ENCODE measurements at places on chromosomes 2 and 18.

DNA sequence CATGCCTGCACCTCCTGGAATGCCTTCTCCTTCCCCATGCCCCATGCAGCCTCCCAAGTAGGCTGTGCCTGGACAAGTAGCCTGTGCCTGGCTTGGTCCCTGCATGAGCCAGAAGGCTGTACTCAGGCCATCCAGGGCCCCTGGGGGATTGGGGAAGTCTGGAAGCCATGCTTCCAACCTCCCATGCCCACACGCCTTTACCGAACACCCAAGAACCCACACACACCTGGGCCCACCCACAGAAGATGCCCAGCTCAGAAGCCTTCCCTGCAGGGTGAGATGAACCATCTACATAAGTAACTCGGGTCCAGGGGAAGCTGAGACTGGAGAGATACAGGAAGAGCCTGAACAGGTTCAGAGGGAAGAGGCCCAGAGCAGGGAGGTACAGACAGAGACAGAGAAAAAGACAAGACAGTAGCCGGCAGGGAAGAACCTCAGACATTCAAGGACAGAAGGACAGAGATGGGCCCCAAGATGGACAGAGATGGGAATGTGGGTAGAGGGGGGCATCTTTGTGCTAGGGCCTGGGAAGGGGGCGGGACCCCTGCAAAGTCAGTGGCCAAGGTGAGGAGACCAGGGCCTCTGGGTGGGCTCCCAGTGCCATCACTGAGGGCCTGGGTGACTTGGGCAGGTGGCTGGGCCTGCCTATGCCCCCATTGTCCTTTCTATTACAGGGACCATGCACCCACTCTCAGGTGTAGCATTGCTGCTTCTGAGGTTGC is 4.3 kb downstream of the BIN1 start:
- DNase-seq: no peak

- DNase-seq: no peak
Measured at GRCh38 chr2:2648094-2648493, 317.0 kb upstream of the MYT1L start.

- DNase-seq: no peak
Measured at GRCh38 chr18:42436222-42436765, 481.3 kb downstream of the PIK3C3 start.

GRCh38 chr2:97998431-97999005 is 2.8 kb upstream of the TMEM131 start:
- DNase-seq: no peak

GRCh38 chr2:136985044-136985443 is 219.7 kb downstream of the THSD7B start:
- DNase-seq: no peak

GRCh38 chr2:105697781-105698449 is 46.8 kb upstream of the NCK2 start:
- no peak for DNase-seq

- DNase-seq: no peak
Measured at GRCh38 chr2:217047631-217048030, 187.8 kb upstream of the TNP1 start.

DNA sequence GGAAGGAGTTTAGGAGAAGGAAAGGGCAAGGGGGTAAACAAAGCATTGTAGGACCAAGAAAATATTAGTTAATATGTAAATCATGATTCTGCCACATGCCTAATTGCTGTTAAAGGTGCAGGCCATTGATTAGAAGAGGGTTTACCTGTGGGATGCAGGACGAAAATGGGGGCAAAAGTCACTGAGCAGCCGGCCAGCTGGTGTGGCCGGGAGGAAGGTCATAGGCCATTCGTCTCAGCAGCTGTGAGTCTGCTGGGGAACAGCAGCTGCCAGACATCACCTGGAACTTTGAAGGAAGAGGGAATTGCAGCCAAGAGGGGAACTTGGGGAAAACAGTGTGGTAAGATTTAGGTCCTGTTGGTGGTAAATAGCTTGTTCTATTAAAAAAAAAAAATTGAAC is 184.4 kb downstream of the DYSF start:
- DNase-seq: no peak

DNA sequence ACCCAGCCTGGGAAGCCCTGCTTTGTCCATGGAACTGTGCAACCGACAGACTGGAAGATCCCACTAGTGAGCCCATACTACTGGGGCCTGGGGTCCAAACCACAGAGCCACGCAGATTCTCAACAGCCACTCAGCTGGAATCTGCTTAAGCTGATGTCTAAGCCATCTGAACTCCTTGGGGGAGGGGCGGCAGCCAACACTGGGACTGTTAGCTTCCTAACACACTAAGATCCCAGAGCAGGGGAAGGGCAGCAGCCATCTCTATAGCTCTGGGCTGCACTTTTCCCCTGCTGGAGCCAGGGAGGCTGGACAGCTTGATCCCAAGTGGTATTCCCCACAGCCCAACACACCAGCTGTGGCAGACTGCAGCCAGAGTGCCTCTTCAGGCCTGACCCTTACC is 118.3 kb downstream of the RPRM start:
- no peak for DNase-seq

DNA sequence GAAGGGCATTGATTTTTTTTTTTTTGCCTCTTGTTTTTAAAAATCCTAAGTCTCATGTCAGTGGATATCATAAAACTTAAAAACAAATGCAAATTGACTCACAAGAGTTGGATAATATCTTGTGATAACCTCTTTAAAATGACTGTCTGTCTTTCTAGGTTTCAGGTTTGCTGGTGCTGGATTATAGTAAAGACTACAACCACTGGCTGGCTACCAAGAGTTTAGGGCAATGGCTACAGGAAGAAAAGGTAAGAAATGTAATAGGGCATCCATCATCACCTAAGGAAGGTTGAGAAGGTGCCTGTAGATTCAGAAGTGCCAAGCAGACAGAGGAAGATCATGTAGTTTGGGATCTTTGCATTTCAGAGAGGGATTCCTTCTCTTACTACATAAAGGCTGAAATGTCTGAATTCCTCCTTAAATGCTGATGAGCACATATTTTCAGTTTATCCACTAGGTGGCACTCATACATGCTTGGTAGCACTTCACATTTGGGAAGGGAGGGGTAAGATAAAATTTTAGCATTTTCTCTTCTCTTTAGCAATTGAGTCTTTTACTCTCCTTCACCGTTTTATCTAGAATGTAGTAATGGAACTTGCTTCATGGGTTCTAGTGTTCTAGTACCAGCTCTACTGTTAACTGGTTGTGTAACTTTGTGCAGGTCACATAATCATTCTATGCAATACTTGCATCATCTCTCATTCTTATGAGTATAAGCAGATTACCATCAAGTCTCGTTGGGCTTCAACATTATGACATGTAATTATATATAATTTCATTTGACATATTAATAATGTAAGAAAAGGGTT is 21.1 kb downstream of the CPS1 start:
- DNase-seq: peak; percentile 77

GRCh38 chr2:24164416-24164973 is 10.4 kb upstream of the FAM228A start:
- DNase-seq: peak; percentile 2

- no peak for DNase-seq
Measured at GRCh38 chr2:143819190-143819735, 690.0 kb downstream of the ARHGAP15 start.

DNA sequence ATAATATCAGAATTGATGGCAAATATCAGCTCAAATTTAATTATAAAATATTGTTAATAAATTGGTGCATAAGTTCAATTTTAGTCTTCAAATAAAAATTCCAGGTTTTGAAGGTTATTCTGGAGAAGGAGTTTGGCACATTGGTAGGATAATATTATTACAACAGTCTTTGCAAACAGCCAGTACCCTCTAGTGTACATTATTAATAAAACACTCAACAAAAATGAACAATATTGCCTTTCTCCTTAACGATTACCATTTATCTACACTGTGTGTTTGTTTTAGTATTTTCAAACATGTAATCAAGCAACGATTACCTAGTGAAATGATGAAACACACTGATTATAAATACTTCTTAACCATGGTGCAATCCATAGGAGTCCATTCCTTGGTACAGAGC is 334.0 kb upstream of the FSIP2 start:
- DNase-seq: no peak

DNA sequence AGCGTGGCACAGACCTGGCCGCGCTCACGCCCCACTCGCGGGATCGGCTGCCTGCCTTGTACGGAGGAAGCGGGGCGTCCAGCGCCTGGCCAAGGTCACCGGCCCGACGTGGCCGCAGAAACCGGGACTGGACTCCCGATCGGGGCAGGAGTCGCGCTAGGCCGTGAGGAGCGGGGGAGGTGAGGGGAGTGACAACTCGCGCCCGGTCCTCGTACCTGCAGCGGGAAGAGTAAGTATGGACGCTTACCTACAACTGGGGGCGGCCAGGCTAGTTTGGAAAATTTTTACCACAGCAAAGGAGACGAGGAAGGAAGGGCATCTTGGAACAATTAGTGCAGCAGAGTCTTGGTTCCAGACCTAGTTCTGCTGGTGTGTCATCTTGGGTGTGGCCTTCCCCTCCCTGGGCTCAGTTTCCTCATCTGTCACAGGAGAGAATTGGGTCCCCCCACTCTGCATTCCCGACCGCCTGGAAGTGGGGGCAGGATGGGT is 693 bp downstream of the UBE2F start:
- peak; percentile 61 for DNase-seq

Data from adipocyte (in vitro differentiated cells).